ENCODE measurements at places on chromosomes 3 and 15.

- no peak for DNase-seq
Measured at GRCh38 chr3:20401253-20401652, 215.2 kb upstream of the SGO1 start.

GRCh38 chr3:156575641-156576040 is 20.7 kb upstream of the SSR3 start:
- no peak for DNase-seq

DNA sequence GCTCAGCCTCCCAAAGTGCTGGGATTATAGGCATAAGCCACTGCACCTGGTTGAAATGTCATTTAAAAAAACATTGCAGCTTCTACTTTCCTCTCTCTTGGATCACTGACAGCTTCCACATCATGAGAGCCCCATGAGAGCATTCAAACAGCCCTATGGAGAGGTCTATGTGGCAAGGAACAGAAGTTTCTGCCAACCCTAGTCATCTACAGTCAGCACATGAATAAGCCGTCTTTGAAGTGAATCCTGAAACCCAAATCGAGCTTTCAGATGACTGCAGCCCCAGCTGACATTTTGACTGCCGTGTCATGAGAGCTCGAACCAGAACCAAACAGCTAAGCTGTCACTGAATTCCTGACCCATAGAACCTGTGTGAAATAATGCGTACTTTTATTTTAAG is 39.8 kb downstream of the CD200R1L start:
- no peak for DNase-seq

GRCh38 chr3:195578565-195578964 is 5.2 kb downstream of the APOD start:
- no peak for DNase-seq

DNA sequence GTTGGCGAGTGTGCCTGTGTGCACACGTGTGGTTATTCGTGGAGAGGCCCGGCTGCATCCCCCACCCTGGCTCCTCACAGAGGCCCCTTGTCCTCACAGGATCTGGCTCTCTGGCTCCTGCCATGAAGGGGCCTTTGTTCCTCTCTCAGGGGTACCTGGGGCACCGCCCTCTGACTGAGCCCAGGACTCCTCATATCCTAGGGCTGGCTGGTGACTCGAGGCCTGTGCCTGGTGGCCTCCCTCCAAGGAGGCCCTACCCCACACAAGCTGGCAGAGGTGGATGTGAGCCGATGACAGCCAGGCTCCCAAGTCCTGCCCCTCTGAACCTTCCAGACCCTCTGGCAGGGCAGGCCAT is 10.0 kb downstream of the PRKCD start:
- DNase-seq, result no peak

DNA sequence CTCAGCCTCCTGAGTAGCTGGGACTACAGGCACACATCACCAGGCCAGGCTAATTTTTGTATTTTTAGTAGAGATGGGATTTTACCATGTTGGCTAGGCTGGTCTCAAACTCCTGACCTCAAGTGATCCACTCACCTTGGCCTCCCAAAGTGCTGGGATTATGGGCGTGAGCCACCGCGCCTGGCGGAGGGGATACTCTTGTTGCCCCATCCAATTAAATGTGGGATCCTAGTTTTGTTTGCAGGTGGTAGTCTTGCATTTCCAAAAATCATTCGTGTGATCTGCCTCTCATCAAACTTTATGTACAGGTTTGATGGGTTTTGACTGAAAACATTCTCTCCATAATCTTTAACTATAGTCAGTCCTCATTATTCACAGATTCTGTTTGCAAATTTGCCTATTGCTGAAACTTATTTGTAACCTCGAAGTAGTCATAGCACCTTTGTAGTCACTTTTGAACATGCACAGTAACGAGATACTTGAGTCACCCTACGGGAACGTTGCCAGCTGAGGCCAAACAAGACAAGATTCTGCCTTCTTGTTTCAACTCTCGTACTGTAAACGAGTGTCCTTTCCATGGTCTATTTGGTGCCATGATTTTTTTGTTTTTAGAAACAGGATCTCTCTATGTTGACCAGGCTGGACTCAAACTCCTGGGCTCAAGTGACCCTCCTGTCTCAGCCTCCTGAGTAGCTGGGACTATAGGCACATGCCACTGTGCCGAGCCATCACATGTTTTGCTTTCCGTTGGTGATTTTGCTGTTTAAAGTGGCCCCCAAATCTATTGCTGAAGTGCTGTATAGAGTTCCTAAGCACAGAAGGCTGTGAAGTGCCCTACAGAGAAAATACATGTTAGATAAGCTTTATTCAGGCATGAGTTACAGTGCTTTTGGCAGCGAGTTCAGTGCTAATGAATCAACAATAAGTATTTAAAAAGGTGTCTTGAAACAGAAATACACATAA is 8.1 kb upstream of the MAPK6 start:
- DNase-seq, result no peak

GRCh38 chr3:102354818-102355515 is 79.8 kb upstream of the ZPLD1 start:
- no peak for DNase-seq

DNA sequence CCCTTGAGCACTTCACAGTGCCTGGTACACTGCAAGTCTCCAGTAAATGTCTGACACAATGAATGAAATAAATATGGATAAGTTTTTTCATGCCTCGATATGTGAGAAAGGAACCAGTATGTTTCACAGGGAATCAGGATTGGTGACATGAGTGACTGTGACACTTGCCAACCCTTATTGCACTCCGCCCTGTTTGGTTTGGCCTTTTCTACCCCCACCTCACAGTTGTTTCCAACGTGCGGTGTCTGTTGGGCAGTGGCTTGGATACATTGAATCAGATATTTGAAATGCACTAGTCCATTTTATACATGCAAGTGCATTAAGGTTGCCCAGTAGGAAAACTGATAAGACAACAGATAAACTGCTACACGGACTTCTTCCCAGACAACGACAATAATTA is 2.0 kb downstream of the NPHP3 start:
- DNase-seq, result no peak

- DNase-seq, result no peak
Measured at GRCh38 chr3:140148824-140149390, 213.9 kb downstream of the CLSTN2 start.

Measured in NCI-H1436 treated with DMSO at 0.1 percent for 48 hours (cell line).